ENCODE measurements at places on chromosomes 1 and 21.

DNA sequence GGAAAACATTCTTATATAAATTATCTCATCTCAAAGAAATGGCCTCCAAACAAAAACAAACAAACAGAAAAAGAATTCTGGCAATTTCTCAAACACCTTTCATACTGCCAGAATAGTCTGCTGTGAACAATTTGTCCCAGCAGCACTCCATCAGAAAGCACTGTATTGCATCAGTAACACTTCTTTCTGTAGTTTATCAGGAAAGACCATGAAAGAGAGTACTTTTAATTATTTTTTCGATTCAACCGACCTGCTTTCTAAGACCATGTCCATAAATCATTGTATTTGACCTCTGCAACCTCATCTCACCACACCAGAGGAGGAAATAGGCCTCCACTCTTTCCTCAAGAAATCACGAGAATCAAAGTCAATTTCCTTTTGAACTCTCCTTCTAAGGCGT is 1579.9 kb downstream of the MRPL39 start:
- DNase-seq, result no peak

DNA sequence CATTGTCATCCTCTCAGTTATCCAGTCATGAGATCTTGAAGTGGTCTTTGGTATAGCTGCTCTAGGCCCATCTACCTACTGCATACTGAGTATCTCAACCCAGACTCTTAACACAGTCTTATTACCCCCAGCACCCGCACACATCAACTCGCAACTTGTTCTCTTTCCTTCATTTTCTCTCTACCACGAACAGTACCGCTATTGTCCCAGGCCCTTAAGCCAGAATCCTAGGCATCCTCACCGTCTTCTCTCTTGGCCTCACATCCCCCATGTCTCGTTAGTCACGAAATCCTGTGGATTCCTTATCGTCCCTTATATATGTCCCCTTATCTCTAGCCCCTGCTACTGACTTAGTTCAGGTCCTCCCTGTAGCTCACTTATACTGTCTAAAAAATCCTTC is 126.4 kb downstream of the TMEM53 start:
- no peak for DNase-seq

DNA sequence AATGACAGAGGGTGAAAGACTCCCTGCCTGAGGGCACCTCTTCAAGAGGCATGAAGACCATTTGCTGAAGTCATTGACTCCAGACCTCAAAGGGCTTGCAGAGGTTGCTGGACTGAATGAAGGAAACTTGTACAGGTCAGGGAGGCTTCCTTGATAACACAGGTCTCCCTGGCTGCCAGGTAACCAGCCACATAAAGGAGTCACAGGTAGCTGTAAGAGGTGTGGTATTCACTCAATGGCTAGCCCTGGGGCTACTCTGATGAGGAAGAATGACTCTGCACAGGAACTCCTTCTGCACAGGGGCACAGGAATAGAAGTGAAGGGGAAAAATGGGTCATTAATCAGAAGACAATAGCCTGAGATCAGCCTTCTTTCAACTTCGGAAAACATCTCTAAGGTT is 187.5 kb downstream of the LMX1A start:
- DNase-seq, result no peak

DNA sequence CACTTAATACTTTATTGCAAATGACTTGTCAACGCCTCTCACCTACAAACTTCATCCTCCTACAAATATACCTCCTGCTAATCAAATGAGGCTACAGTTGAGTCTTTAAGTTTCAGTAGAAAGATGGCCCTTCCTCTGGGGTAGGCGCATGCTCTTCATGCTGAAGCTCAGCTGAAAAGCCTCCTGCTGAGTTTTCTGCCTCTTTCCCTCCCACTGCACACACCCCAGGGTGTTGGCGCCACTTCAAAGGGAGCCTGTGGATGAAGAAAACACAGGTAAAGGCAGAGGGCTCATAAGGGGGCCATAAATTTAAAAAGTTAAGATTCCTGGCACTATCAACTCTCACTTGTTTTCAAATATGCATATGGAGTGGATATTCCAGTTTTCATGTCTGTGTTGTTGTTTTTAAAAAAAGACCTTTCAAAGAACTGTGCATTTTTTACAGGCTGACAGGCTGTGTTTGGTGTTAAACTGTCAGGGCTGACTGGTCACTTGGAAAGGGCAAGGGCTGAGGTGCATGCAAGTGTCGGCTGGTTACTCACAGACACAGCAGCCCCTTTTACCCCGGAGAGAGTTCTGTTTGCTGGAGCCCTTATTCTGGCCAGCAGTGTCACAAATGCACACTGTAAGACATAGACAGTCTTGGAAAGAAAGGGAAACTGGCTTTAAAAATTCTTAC is 42.9 kb upstream of the LGALS8 start:
- DNase-seq, result no peak

GRCh38 chr21:41217671-41218385 is 49.9 kb downstream of the BACE2 start:
- no peak for DNase-seq

DNA sequence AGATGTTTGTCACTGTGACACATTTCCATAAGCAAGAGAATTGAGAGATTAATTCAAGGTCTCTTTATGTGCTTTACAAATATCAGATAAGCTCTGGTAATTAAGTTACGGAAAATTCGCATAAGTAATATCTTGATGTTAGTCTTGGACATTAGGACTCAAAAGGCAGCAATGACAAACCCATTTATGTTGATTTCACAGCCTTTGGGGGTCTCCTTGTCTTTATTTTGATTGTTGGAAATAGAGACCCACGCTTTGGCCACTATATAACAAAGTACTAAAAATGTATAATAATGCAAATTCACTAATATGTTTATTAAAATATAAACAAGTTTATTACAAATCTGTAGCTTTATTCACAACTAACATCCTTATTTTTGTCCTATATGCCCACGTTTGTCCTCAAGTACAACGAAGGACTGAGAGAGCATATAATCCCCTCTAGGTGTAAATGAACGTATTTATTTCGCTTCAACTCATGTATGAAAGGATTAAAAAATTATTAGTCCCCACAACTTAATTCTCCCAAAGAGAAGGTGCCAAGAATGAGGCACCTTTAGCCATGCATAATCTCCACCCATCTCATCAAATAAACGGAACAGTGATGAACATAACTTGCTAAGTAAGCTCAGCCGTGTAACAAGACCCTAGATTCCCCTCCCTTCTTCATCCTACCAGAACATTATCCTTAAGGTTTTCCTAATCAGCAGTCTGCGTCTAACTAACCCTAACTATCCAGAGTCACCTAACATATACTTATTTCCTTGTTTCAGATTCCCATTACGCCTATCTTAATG is 1.6 kb upstream of the LAMC1 start:
- no peak for DNase-seq

DNA sequence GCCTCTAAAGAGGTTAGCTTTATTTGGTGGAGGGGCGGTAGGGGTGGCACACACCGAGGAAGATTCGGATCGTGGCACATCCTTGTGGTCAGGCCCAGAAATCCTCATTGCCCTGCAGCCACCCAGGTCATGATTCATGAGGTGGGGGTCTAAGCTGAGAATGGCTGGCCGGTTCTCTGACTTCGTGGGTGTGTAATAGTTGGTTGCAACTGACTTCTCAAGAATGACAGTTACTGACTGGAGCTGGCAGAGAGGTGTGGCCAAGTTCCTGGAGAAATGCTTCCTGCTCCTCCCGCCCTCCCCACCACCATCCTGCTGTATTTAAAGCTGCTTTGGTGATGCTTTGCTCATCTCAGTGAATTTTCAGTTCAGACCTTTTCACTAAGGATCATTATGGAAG is 198.6 kb downstream of the KIF26B start:
- DNase-seq, result no peak

- no peak for DNase-seq
These were observed 84.6 kb downstream of the DISP1 start for GRCh38 chr1:222899471-222899870.

DNA sequence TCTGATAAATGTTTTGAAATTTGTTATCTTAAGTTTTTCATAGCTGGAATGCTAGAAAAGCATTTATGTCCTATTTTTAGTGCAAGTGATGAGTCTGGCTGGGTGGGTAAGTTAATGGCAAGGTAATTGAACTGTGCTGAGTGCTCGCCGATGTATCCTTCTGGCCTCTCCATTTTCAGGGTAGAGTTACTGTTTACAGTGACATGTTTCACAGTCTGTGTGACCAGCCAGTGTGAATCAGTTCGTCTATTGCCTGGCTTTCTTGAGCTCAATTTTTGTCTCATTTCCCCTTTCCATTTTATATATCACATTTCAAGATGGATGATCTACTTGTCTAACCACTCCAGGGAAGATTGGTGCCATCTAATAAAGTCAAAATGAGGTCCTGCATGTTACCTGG is 44.1 kb downstream of the ITSN1 start:
- no peak for DNase-seq

- DNase-seq, result no peak
These were observed 10.5 kb downstream of the C1orf198 start for GRCh38 chr1:230857822-230858221.

GRCh38 chr1:28110555-28110954 is 22.1 kb upstream of the EYA3 start:
- DNase-seq, result no peak

- peak; percentile 14 for DNase-seq
These were observed 486.9 kb upstream of the USP24 start for GRCh38 chr1:55702064-55702463.

DNA sequence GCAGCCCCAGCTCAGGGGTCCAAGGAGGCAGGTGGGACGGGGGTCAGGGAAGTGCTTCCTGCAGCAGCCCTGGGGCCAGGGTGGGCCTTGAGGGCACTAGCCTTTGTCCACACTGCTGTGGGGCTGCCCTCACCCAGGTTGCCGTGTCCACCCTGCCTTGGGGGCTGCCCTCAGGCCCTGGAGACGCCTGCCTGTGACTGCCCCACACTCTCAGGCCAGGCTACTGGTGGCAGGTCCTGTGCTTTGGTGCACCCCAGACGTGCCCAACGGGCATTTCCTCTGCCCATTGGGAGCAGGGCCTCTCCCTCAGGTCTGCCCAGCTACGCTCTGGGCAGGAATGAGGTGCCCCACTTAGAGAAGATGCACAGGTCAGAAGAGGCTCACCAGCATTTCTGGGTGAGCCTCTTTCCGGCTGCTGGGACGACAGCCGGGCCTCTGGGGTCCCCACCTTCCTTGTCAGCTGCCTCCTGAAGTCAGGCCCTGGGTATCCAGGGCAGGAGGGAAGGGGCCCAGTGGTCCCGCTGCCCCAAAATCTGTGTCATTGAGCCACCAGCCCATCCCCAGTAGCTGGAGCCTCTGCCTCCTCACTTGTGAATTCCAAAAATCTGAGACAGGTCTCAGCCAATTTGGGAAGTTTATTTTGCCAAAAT is 2.7 kb upstream of the MMEL1 start:
- DNase-seq, result no peak

- peak; percentile 72 for DNase-seq
These were observed 56.5 kb downstream of the IRF2BP2 start for GRCh38 chr1:234553240-234554188.

DNA sequence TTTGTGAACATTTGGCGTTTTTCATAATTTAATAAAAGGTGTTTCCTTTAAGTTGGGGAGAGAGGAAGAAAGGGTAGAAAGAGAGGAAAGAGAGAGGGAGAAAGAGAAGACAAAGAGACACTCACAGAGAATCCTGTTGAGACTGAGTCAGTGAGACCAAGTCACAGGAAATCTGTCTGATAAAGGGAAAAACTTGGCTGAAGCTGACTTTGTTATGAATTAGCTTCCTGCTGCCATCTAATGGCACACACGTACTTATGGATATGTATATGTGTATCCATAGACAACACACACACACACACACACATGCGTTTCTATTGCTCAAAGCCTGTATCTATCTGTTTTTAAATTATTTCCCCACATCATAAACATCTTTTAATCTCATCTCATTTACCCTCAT is 42.5 kb upstream of the DISC1 start:
- DNase-seq, result no peak

- no peak for DNase-seq
These were observed 172.8 kb upstream of the CACNA1E start for GRCh38 chr1:181310560-181310959.

DNA sequence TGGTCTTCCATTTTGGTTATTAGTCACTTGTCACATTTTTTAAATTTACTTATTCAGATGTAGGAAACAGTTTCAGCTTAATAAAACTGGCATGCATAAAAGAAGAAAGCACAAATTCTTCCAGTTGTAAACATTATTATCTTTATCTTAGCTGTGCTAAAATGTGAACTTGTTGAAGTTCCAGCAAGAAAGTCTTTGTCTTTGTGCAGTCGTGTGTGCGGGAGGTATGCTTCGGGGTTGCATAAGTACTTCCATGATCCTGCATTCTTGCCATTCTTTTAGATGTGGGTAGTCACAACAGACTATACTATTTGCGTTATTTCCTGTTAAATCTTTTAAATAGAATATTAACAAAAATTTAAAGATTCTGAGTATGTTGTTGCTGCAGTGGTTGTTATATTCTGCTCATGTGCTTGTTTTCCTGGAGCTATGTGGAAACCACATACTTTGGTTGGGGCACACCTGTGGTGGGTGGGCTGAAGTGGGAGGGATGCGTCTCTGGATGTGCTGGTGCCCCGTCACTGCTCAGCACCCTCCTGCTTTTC is 49.9 kb downstream of the CBS start:
- no peak for DNase-seq

- DNase-seq, result no peak
These were observed 66.6 kb downstream of the BACE2 start for GRCh38 chr21:41234569-41234968.

GRCh38 chr1:180257486-180257885 is 27.4 kb downstream of the LHX4 start:
- no peak for DNase-seq

DNA sequence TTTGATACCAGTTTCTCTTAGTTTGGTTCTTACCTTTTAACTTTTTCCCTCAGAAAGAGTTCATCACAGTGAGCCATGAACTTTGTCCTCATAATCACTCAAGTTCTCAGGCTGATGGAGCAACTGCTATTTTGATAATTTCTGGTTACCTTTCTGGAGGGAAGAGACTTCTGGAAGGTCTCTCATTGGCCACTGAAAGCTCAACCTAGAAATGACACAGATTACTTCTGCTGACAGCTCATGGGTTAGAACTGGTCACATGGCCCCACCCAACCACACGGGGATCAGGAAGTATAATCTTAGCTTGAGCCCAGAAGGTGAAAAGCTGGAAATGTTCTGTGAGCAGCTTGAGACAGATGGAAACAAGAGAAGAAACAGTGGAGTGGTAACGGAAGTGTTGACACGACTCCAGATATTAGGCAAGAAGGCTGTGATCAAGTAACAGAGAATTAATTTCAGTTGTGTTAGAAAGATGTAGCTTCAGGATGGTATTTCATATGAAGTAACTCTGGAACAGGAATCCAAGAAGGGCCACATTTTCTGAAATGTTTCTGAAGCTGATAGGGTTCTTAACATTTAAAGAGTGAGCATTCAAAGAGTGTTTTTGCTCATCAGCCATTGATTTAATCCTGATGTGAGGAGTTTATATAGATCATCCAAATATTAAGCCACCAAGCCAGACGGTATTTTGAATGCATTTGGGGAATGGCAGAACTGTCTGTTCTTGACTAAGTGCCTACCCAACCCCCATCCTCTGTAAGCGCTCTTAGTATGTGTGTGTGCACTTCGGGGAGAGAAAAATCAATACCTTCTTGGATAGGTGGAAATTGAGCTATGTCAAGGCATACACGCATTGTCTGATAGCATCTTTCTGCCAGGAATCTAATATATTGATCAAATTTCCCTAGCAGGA is 21.9 kb upstream of the XPR1 start:
- DNase-seq, result no peak
